ENCODE measurements at places on chromosomes 13 and 19. TPM values are rescaled to one million over a fixed set of nuclear protein-coding genes. Genes with fewer than 3 reads are reported as not detected.

Gene PNMA8A
- total RNA-seq, result 1.5 TPM

DNA sequence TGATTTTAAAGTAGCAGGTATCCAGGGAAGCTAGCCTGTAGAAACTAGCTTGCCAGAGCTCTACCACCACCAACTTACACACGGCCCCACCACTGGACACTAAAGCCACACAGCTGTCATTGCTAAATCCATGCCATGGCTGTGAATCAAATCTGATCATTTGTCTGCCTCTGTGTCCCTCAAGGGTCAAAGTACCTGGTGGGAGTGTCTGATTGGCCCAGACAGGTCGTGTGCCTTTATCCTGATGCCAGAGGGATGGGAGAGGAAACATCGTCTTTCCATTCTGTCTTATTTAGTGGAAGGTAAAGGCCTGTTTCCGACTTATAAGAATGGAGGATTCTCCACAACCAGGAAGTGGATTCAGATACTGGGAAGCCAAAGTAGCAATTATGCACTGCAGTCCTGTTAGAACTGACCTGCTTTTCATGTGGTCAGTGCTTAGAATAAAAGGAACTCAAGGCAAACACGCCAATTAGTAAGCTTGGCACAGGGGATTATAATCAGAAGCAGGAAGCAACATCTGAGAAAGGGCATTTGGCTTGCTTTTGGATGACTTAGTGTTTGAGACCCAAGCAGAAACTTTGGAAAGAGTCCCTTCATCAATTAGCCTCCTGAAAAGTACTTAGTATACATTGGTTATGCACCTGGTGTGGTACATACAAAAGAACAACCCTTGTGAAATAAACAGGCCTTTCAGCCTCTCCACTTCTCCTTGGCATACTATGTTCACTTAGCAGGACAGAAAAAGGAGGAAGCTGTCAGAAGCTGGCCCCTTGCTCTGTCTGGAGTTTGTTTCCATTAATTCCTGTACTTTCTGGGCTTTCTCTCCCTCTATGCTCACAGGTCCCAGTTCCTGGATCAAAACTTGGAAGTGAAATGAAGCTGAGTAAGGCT lies 192.4 kb downstream of the NUFIP1 start:
- no peak for DNase-seq

Gene ACP5
- total RNA-seq, result 242 TPM

Gene URAD
- not detected for total RNA-seq

DNA sequence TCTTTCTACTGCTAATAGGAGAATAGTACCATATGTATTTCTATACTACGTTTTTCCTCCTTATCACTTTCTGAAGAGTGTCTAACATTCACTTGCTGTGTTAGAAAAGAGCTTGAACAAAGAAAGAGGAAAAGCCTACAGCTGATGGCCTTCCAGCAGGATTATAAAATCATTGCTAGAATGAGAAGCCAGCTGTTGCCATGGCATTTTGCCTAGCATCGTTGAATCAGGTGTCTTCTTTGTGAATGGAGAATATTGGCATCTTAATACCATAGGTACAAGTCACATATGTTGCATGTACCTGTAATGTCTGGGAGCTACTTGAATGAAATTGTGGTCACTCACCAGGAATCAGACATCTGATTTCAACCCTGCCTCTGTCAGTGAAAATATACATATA lies 1174.9 kb downstream of the PCDH17 start:
- no peak for DNase-seq
